ENCODE measurements at places on chromosomes 2 and 18.

DNA sequence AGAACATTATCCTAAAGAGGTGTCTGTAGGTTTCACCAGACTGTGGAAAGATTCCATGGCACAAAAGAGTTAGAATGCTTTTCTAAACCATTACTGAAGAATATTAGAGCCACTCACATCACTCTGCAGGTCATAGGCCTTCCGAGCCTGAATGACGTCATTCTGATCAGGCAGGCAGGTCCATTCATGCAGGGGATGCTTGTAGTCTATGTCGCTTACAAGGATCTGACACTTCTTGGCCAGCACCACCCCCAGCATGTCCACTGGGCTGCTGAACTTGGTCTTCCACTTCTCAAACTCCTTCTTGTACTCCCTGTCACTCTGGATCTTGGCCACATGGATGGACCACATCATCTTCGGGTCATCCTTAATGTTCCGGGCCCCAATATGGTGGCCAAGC lies 120.1 kb downstream of the NEB start:
- DNase-seq: no peak

DNA sequence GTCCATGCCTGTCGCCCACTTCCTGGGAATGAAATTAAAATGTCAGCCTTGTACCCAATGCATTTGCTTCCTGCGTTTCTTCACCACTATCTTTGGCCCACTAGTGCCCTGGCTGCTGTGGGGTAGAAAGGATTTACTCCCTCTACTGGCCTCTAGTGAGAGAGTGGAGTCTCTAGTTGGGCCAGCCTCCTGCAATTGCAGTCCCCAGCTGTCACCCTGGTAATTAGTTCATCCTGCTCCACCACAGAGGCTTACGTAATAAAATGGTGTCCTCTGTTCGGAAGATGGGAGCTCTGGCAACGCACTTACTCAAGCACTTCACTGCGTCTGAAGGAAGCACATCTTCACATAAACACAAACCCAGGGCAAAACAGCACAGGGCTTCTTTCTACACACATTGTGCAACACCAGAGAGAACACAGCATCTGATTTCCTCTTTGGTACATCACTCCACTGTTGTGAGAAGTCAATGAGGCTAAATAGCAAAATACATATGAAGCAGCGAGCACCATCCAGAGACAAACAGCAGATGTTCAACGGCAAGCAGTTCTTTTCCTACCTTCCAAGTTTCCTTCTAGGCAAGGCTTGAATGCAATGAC lies 274.6 kb downstream of the LRATD1 start:
- no peak for DNase-seq

GRCh38 chr2:213723707-213724106 lies 439.4 kb downstream of the SPAG16 start:
- no peak for DNase-seq

DNA sequence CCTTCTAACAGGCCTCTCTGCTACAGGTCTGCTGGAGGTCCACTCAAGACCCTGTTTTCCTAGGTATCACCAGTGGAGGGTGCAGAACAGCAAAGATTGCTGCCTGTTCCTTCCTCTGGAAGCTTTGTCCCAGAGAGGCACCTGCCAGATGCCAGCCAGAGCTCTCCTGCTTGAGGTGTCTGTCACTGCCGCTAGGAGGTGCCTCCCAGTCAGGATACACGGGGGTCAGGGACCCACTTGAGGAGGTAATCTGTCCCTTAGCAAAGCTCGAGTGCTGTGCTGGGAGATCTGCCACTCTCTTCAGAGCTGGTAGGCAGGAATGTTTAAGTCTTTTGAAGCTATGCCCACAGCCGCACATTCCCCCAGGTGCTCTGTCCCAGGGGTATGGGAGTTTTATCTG lies 140.6 kb downstream of the BAZ2B start:
- no peak for DNase-seq

DNA sequence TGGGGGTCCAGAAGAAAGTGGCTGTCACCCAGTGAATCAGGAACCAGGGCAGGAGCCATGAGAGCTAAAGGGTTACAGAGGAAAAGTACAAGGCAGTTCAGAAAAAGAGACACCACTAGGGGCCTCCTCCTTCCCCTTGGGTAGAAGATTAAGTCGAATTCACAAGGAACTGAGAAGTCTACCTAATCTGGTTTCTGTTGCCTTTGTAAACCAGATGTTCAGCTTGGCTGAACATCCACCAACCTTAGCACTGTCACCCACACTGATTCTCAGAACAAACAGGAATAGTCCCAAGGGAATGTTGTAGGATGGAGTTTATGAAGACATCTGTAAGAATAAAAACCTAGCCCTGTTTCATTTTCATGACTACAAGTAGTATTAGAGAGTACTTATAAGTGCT lies 90.4 kb upstream of the NOSTRIN start:
- DNase-seq: no peak

GRCh38 chr2:74198023-74198460 lies 373 bp upstream of the MTHFD2 start:
- no peak for DNase-seq

GRCh38 chr18:37956902-37957301 lies 391.3 kb upstream of the CELF4 start:
- no peak for DNase-seq

GRCh38 chr18:57220480-57220879 lies 73.6 kb downstream of the BOD1L2 start:
- no peak for DNase-seq

DNA sequence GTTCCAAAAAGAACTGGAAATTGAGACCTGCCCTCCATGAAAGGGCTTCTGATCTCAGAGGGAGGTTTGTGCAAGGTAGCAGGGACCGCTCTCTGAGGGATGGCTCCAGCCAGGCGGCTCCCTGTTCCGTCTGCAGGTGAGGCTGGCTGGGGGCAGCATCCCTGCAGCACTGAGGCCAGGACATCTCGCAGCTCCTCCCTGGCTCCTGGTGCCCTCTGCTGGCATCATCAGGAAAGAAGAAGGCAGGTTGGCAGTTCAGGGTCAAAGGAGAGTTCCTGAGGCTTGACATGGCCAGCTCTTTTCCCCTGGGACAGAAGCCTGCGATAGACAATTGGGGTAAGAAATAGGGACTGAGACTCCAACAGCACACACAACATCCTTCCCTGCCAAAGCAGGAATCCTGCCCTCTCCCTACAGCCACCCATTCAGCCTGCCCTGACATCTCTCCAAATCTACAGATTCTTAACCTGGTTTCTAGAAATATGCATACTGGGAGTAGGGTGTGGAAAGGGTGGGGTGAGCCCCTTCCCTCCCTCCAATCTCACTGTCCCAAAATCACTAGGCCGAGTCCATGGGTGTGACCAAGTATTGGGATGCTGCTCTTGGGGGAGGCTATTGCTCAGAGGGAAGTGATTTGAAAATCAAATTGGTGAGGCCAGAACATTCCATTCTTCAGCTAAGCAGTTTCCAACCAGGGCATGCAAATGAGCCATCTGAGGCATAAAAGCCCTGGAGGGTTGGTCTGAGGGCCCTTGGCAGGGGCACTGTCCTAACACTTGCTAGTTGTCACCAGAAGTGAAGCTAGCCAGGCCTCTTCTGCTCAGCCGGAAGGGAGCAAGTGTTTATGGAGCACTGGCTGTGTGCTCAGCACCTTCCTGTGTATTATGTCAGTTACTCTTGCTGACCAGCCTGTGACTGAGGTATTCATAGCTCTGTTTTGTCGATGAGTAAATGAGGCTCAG lies 185.4 kb downstream of the TFCP2L1 start:
- no peak for DNase-seq

- DNase-seq: no peak
Observed at GRCh38 chr2:30512243-30512886, 65.3 kb downstream of the LCLAT1 start.

GRCh38 chr2:71990122-71990521 lies 157.5 kb downstream of the CYP26B1 start:
- DNase-seq: no peak

DNA sequence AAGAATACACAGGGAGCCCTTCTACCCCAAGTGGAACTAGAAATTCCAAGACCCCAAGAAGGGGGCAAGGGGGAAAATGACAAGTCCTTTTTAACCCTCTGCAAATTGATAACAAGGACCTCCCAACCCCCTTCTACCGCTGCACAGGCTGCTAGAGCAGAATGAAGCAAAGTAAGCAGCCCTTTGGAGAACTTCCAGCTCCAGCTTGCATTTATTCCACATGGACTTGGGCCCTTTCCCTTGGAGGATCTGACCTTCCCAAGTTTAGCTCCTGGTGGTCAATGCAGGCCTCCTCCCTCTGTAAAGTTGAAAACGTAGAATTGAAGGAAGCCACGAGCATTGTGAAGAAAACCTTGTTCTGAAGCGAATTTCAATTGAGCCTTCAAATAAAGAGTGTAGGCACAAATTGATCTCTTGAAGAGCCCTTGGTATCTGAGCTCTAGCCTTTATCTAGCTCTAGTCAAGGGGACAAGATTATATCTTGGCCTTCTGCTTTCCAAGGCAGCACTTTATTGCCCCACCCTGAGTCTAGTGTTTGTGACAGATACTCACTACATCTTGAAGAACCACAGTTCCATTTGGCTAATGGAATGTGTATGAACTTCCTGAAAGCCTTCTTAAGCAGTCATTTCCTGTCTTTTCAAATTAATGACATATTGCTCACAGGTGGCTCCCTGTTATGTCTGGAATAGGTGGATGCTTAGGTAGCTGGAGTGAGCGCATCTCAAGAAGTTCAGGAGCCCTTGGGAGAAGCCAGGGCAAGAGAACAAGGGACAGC lies 37.2 kb downstream of the SLC14A2 start:
- peak; percentile 19 for DNase-seq

- no peak for DNase-seq
Observed at GRCh38 chr2:160076241-160076640, 13.8 kb upstream of the PLA2R1 start.

DNA sequence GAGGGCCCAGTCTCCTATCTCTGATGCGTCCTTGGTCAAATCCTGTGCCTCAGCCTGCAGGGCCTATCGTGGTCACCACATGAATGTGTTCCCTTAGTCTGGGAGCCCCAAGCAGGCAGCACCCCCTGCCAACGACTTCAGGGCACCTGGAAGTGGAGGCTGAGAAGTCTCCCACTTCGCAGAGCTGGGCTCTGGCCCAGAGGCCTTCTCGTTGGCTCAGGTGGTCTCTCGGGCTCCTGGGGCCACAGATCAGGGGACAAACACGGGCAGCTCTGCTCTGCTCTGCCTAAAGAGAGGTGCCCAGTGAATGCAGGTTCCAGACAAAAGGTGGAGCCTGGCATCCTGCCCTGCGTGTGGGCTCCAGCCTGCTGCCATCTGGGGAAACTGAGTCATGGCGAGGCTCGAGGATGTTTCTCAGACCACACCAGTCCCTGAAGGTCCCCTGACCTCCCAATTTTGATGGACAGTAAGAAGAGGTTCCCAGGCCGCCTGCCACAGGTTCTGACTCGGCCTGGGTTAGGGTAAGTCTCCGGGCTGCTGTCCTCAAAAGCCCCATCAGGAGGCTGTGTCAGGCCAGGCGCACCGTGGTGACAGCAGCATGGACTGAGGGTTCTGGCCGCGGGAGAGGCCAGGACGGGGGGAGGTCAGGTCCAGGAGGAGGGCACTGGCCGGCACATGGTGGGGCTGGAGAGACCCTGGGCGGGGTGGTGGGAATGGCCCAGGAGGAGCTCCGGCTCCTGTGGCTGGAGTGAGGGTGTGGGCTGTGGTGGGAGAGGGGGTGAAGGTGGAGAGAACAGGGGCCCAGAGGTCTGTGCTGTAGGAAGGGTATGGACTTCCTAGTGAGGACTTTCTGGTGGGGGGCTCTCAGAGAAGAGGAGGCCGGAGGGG lies 1.4 kb upstream of the TEKT4 start:
- DNase-seq: no peak

GRCh38 chr2:231612456-231613330 lies 20.0 kb downstream of the TEX44 start:
- peak; percentile 95 for DNase-seq

- DNase-seq: no peak
Observed at GRCh38 chr2:76194031-76194775, 483.5 kb upstream of the GCFC2 start.
